ENCODE measurements at places on chromosomes 1 and 21. TPM values are rescaled to one million over a fixed set of nuclear protein-coding genes. Genes with fewer than 3 reads are reported as not detected.

GRCh38 chr1:2304282-2304681 is 76.2 kb downstream of the SKI start:
- peaks cover 34% of the 10 kb centered on the region for H3K4me1 ChIP-seq
- no peak overlapping the region for H3K27ac ChIP-seq
- no peak for DNase-seq
- peaks cover 61% of the 10 kb centered on the region for H3K36me3 ChIP-seq
- no peaks in the 10 kb centered on the region for H3K27me3 ChIP-seq

SLC6A9 gene
- total RNA-seq: 19.2 TPM

DNA sequence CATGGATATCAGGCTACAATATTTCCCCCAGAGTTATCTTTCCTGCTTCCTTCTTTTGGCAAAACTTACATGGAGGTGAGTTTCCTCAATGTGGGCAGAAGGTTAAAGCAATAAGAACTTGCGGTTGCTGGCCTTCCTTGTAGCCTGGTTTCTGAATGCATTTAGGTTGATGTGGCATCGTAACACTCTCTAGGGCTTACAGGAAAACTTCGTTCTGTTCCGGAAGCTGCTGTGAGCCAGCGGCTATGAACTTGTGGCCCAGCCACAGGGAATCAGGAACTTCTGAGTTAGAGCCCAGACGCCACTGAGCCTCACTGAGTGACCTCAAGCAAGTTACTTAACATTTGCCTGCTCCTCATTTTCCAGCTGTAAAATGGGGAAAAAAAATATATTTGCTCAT is 623.4 kb upstream of the ADAMTS5 start:
- H3K27ac ChIP-seq: no peak overlapping the region
- no peaks in the 10 kb centered on the region for H3K27me3 ChIP-seq
- no peak overlapping the region for H3K4me3 ChIP-seq
- no peaks in the 10 kb centered on the region for H3K36me3 ChIP-seq

DNA sequence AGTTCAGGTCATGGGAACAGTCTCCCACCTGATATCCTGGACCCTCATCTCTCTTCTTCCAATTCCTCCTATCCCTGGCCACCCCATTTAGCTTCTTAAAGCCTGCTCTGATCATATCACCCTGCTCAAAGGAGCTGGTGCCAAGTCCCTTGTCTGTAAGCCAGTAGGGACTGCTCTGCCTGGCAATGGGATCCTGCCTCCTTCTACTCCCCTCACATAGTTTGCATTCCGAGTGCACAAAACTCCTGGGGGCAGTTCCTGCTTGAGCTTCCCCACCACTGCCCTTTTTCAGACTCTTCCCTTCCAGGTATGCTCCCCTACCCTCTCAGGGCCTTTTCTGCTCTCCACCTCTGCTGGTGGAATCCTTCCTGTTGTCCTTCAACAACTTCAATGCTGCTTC is 48.1 kb downstream of the NGF start:
- DNase-seq: no peak
- H3K27ac ChIP-seq: no peak overlapping the region
- no peak overlapping the region for H3K4me3 ChIP-seq
- H3K36me3 ChIP-seq: no peaks in the 10 kb centered on the region
- H3K4me1 ChIP-seq: no peaks in the 10 kb centered on the region
- H3K27me3 ChIP-seq: no peaks in the 10 kb centered on the region

GNAT2 gene
- not detected for total RNA-seq
